ENCODE measurements at places on chromosomes 4 and X. TPM values are rescaled to one million over a fixed set of nuclear protein-coding genes. Genes with fewer than 3 reads are reported as not detected.

Gene SSX4B
- polyA plus RNA-seq = not detected

Gene KCNE5
- polyA plus RNA-seq = 0.79 TPM

Gene PAGE2B
- polyA plus RNA-seq = not detected

Gene CXCL13
- polyA plus RNA-seq = not detected

Gene ADH1B
- not detected for polyA plus RNA-seq

Gene PABPC5
- polyA plus RNA-seq = not detected

Gene CXCL3
- polyA plus RNA-seq = not detected

Gene CLDN22
- polyA plus RNA-seq = not detected

Gene ADRA2C
- polyA plus RNA-seq = not detected

Gene RBM46
- polyA plus RNA-seq = not detected

Measured in immature natural killer cell (primary cell).